Suprapubic skin (tissue), 4 donors: ENCODE measurements at places on chromosomes 5 and 9. TPM values are rescaled to one million over a fixed set of nuclear protein-coding genes. Genes with fewer than 3 reads are reported as not detected.

DNA sequence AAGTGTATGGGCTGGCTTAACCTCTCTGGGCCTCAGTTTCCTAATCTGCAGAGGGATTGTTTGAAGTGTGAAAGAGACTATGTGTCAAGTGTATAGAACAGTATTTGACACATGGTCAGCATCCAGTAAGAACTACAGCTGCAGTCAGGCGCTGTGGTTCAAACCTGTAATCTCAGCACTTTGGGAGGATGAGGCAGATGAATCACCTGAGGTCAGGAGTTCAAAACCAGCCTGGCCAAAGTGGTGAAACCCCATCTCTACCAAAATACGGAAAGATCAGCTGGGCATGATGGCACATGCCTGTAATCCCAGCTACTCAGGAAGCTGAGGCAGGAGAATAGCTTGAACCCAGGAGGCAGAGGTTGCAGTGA lies 31.9 kb upstream of the STING1 start:
- no peak for DNase-seq

DNA sequence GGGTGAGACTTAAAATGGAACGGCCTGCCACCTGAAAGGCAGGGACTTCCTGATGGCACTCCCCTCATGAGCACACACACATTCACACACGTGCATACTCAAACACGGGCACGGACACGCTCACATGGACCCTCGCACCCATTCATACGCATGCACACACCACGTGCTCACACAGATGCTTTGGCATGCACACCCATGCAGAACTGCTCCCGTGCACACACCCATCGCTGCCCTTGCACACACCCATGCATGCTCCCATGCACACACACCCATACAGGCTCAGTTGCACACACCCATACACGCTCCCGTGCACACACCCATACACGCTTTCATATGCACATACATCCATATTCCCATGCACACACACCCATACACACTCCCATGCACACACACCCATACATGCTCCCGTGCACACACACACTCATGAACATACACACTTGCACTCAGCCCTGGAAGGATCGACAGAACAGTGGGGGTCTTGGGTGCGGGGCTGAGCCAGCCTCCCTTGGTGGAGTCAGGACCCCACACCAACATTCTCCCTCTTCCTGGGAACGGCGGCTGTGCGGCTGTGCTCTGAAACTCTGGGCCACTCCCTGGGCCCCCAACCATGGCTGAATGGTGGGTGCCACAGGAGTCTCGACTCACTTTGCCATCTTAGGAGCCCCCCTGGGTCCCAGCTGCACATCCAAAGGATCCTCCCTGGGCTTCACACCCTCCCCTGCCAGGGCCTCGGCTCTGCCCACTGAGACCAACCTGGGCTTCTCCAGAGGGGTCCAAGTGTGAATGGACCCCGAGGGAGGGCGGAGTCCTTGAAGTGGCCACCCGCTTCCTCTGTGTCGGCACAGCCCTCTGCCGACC lies 115.2 kb downstream of the RXRA start:
- no peak for DNase-seq

GRCh38 chr9:99287641-99288040 lies 65.6 kb downstream of the SEC61B start:
- no peak for DNase-seq

- peak; percentile 85 for DNase-seq
Observed at GRCh38 chr9:35945341-35946018, 12.5 kb downstream of the OR2S2 start.

The PHYKPL gene
- total RNA-seq, result 27.1 TPM

The GPR150 gene
- 0.57 TPM for total RNA-seq

The TAF11L5 gene
- not detected for total RNA-seq
